ENCODE measurements at places on chromosomes 6 and 20. TPM values are rescaled to one million over a fixed set of nuclear protein-coding genes. Genes with fewer than 3 reads are reported as not detected.
A peak's percentile ranks its signal among the peaks of the same experiment; 100 is the strongest.

Gene LRP11
- 21.5 TPM for total RNA-seq

Gene DAAM2
- total RNA-seq = 14.7 TPM

Gene MATN4
- not detected for total RNA-seq

Gene RTF2
- total RNA-seq = 87.1 TPM

Gene PTCHD4
- total RNA-seq = 0.92 TPM

Gene ANKRD6
- total RNA-seq = 17.0 TPM

Gene ZSCAN16
- 2.2 TPM for total RNA-seq

Gene HLA-DQA1
- total RNA-seq = 5.3 TPM

Gene EDN3
- total RNA-seq = not detected

Gene SLC9A8
- 4.7 TPM for total RNA-seq

Gene EYA4
- 19.5 TPM for total RNA-seq

Gene FAM209B
- not detected for total RNA-seq

Gene TMEM14C
- total RNA-seq = 120 TPM

DNA sequence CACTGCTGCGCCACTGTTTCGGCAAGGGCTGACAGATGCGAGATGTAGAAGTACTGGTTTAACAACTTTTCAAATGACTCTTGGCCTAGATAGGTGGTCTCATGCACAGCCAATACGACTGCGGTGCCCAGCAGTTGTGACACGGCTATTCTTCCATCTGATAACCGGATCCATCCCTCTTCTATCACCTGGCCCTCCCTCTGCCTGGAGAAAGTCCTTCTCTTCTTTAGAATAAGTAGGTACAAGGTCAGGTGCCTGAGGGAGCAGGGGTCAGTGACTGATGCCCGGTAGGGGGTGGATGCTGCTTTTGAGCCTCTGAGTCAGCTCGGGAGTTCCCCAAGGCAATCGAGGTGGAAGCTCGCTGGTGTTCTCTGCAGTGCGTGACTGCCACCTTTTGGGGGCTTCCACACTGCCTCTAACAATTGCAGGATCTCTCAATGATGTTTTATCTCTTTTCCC, 166.8 kb upstream of the GRIK2 start:
- no peak for DNase-seq

GRCh38 chr6:29953686-29954085, 11.4 kb downstream of the HLA-A start:
- no peak for DNase-seq

DNA sequence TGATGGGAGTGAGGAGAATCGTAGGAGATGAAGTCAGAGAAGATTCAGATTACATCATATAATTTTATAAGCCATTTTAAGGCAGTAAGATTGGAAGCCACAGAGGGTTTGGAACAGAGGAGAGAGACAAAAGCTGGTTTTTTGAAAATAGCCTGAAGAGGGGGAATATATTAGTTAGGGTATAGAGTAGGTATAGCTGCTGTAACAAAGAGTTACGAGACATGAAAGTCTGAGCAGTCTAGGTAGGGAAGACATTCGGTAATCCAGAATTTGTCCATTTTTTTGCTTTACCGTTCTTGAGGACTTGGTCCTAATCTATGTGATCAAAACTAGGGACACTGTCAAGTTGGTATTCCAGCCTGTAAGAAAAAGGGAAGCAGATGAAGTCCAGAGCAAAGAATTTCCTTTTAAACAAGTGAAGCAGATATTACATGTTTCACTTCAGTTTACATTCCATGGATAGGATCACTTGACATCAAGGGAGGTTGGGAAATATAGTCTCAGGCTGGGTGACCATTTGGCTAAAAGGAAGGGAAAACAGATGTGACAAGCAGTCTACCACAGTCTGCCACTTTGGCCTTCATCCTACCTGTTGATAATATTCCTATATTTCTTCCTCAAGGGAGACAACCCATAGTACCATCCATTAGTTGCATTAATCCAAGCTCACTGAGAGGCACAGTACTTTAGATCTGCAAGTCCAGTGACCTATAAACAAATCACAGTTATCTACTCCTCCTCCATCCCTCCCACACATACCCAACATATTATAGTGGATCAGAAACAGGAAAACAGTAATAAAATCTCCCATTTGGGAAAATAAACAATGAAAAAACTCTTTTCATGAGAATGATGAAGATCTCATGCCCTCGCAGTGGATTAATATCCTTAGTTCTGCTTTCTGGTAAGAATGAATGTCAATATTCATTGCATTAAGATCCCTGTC, 10.2 kb downstream of the FAM135A start:
- no peak for DNase-seq

- no peak for DNase-seq
Measured at GRCh38 chr20:45448270-45448669, 21.3 kb upstream of the WFDC2 start.

DNA sequence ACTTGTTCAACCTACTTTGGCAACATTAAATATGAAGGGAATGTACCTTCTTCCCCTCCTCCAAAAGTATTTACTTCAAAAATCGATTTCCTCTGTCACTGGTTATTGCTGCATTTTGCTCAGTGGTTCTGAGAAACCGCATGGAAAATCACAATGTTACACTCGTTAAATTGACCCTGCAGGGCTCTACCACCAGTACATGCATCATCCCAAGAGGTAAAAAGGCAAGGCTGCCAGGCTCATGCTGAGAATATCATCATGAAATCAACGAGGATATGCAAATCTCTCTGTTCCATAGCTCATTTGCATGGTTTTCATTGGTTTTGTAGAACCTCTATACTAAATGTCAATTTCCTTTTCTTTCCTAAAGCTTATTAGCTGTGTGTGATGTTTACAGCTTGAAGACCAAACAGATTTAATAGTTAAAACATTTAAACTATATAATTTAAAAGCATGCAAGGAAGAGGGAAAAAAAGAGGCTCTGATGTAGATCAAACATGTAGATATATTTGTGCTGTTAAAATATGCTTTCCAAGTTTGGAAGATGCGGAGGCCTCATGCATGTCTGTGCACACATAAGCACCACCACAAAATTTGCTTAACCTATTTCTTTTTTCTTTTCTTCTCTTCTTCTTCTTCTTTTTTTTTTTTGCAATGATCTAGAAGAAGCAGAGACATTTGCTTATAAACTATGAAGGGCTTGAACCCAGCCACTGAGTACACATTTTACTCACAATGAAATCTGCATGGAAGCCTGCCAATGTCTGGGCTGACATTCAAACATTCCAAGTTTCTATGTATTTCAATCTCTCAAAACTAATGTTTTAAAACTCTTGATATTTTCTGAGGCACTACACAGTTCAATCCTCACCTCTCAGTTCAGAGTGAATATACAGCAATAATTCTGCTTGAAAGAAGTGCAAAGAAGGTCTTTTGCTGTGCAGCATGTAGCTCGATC, 194.0 kb downstream of the GMPR start:
- no peak for DNase-seq

DNA sequence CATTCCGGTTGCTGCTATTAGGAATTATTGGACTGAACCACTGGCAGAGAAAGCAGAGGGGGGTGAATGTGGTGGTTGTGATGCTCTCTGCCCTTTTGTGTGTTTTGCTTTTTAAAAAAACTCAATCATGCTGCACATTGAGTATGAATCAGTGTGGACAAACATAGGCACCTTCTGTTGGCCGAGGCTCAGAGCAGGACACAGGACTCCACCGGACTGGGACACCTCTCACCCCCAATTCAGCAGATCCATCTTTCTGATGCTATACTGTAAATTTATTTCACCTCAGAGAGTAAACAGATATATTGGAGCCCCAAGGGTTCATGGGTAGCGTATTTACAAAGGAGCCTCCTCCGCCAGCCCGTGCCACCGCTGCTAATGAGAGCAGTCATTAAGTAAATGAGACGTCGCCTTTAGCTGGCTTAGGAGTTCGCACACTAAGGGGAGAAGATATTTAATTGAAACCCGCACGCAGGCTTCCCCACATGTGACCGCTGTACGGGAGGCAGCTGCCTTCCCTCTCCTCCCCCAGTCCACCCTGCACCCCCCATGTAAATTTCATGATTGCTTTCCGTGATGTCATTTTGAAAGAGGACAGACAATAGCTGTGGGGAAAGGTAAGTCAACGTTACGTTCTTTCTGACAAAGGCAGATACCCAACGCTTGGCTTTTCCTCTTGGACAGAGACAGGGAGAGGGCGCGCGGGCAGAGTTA, at the start of gene MYT1:
TSS of gene MYT1 (plus strand) at position 330 of the 714 bp plus-strand sequence. CDS start 34,410 bp downstream, outside the sequence.
- peak; percentile 45 for DNase-seq

- no peak for DNase-seq
Measured at GRCh38 chr6:19906171-19906570, 69.0 kb downstream of the ID4 start.

DNA sequence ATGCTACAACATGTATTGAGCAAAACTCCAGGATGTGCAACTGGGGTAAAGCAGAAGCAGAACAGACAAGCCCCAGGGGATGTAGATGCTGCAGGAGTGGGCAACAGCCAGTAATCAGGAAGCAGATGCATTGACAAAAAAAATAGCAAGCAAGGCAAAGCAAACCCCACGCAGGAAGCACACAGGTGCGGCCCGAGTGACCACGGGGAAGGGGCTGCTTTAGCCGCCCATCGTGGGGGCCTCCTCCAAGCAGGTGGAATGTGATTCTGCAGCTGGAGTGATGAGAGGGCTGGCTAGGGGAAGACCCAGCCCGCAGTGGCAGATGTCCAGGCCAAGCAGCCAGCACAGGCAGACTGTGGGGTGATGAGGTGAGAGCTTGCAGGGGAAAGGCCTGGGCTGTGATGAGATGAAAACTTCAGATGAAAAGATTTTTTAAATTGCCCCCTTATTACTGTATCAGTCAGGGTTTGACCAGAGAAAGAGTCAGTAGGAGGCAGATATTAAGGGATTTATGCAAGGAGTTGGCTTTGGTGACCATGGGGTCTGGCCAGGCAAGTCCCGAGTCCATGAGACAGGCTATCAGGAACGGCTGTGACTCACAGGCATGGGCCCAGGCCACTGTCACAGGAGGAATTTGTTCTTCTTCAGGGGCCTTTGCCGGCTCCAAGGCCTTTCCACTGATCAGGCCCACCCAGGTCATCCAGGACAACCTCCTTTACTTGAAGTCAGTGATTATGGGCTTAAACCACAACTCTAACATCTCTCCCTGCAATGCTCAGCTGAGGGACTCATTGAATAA, 207.6 kb downstream of the ANKRD60 start:
- DNase-seq = no peak

Measured in Right ventricle myocardium inferior (tissue), 1 donor.